T-helper 17 cell (primary cell): ENCODE measurements at places on chromosomes 6 and 20.

- peak; percentile 49 for DNase-seq
These were observed 19.9 kb downstream of the ZKSCAN8 start for GRCh38 chr6:28161410-28162079.

DNA sequence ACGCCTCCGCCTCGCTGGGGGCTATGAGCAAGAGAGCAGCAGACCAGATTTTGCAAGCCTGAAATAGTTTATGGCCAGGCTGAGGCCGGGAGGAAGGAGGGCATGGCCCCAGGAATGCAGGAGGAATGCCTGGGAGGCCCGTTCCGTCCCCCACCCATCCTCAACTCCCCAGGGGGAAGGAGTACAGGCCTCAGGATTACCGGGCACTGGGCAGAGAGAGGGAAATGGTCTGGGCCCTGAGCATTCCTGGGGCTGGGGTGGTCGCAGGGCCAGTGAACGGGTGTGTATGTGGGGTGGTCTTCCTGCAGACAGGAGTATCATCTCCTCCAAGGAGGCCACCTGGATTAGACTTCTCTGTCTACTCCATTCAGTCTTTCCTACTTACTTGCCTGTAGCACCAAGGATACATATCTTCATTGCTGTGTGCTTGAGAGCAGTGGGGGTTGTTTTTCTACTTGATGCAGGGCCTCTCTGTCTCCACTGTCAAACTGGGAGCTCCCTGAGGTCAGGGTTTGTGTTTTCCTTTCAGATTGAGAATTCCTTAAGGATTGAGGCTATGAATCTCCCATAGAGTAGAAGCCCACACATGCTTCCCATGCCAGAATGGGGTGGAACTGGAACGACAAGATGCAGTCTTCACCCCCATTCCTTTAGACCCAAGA is 81.3 kb downstream of the VEGFA start:
- DNase-seq = no peak

GRCh38 chr6:108768792-108769524 is 79.3 kb upstream of the ARMC2 start:
- DNase-seq = no peak

DNA sequence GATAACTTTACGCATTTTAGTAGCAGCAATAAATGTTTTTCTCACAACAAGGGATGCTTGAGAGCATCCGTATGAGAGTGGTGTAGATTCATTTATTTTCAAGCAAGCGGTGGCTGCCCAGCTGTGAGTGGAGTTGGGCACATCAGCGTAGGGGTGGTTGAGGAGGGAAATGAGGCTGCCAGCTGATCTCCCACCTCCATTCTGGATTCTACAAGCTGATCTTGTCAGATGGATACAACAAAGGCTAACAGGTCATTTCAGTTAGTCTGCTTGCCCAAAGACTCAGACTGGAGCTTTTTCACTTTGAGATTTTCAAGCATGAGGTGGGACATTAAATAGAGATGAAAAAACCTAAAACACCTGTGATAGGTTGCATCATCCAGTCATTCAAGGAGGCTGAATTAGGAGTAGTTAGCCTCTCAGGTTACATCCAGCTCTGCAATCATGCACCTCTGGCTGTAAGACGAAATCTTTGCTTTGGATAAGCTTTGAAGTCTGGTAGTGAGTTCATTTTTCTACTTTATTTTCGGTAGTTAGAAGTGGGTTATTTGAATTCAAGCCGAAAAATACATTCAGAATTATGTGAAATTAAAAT is 1.9 kb upstream of the BACH2 start:
- DNase-seq = no peak

GRCh38 chr6:42547407-42548329 is 16.2 kb upstream of the UBR2 start:
- peak; percentile 81 for DNase-seq

DNA sequence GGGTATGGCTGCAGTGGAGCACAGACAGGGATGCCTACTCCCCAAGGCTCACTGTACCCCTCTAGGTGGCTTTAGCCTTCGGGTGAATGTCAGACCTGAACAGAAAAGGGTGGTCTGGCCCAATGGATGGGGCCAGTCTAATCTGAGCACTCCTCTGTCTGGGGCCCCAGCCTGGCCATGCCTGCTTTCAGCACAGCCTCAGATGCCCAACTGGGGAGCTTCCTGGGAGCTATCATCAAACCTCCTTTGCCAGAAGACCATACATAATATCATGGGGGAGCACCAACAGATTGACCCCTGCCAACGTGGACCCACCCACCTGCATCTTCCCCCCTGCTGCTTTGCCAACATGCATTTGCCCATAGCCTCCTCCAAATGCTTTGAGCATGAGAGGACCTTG is 454.1 kb upstream of the KHDRBS2 start:
- DNase-seq = no peak

DNA sequence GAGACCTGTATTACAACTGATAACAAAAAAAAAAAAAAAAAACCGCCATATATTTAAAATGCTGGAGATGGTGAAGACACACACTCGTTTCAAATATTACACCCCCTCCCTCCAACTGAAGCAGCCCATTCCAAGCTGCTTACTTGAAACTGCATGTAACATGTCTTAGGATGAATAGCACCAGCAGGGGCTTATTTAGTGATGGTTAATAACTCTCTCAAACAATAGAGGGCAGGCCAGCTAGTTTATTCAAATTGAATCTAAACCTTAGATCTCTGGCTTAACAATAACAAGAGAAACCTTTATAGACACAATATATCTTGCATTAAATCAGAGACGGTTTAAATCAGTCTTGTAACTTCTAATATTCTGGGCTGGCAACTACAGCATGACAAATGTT is 9.3 kb upstream of the JPH2 start:
- no peak for DNase-seq

DNA sequence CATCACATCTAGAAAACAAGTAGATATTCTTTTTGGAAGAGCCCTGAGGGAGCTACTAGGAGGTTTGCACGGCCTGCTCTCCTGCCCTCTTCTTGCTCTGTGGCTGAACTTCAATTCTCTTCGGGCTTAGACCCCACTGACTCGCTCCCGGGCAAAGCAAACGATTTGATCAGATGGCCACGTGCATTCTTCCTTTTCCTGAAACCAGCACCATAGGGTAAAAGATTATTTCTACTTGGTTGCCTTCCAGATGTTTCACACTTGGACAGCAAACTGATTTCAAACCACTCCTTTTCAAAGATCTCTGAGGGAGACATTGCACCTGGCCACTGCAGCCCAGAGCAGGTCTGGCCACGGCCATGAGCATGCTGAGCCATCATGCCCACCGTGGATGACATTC is at the start of gene SLC22A1:
SLC22A1 (plus strand) TSS at position 258 of the 400 bp plus-strand sequence; CDS start at position 379, 121 bp downstream.
- DNase-seq = no peak

- no peak for DNase-seq
These were observed 67.7 kb downstream of the PHACTR2 start for GRCh38 chr6:143745166-143746133.

GRCh38 chr6:48628316-48628715 is 517.3 kb upstream of the PTCHD4 start:
- DNase-seq = no peak

DNA sequence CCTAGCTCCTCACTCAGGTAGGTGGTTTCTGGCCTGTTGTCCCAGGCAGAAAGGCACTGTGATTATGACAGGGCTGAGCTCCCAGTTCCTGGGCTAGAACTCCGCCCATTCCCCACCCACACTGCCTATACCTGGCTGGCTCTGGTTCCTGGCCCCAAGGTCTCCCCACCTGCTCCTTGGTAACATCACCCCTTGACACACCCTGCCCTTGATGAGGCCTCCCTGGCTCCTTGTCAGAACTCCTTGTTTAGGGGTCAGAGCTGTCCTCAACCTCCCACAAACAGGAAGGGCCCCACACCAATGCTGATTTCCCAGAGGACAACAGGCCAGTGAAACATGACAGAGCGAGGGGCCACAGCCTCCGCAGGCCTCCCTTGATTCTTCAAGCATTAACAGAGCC is 15.5 kb upstream of the MYMX start:
- no peak for DNase-seq

- DNase-seq = no peak
These were observed 102.5 kb upstream of the FAM8A1 start for GRCh38 chr6:17497535-17498095.

- no peak for DNase-seq
These were observed 363.2 kb upstream of the FLRT3 start for GRCh38 chr20:14700639-14700960.

GRCh38 chr6:41656002-41656691 is 17.9 kb downstream of the MDFI start:
- DNase-seq = no peak

DNA sequence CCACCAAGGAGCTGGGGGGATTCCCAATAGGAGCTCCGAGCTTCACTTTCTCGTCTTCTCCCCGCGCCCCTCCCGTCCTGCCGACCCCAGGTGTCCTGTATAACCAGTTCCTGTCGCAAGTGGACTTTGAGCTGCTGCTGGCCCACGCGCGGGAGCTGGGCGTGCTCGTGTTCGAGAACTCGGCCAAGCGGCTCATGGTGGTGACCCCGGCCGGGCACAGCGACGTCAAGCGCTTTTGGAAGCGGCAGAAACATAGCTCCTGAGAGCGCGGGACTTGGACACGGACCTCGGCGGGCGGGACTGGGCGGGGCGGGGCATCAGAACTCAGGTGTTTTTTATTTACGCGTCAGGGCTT is 340 bp upstream of the VARS2 start:
- DNase-seq = no peak

GRCh38 chr6:34547701-34548644 is 8.2 kb downstream of the SPDEF start:
- DNase-seq = no peak

- DNase-seq = no peak
These were observed 24.1 kb downstream of the ALDH8A1 start for GRCh38 chr6:134925800-134926199.

DNA sequence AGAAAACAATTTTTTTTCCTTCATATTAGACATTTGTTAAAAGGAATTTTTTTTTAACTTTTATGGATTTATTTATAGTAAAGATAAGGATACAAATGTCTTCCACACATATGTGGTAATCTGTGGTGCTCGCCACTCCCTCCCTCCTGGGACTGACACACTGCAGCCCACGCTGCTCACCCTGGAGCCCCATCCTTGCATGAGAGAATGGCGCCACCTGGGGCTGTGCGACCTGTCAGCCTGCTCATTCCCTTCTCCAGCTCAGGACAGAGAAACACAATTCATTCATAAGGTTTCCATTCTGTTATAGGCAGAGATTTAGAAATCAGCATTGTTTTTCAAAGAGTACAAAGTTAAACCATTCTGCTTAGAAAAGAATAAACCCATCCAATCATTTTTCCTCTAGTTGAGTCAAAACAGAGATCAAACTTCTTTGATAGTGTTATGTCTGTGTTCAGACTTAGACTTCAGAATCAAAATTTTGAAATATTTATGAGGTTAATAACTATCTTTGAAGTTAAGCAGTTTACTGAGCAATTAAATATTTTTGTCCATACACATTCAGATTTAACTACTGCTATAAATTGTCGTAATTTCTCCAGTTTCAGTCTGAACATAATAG is 42.8 kb upstream of the DYNLRB1 start:
- no peak for DNase-seq

DNA sequence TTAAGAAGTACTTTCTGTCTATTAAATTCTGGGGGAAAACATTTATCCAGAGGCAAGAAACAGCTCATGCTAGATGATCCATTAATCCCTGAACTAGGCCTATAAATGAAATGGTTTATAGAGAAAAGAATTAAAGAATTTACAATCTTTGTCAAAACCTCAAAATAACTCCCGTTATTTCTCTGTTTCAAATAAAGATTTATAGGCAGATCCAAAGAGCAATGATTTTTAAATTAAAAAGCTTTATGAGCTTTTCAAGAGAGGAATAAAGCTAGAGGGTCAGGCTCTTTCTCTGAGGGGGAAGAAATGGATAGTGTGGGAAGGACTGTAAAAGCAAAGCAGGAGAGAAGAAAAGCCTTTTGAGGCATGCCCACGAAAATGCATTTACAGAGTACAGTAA is 82.5 kb upstream of the OGFRL1 start:
- no peak for DNase-seq

- DNase-seq = no peak
These were observed 18.8 kb upstream of the EZR start for GRCh38 chr6:158837684-158838625.

DNA sequence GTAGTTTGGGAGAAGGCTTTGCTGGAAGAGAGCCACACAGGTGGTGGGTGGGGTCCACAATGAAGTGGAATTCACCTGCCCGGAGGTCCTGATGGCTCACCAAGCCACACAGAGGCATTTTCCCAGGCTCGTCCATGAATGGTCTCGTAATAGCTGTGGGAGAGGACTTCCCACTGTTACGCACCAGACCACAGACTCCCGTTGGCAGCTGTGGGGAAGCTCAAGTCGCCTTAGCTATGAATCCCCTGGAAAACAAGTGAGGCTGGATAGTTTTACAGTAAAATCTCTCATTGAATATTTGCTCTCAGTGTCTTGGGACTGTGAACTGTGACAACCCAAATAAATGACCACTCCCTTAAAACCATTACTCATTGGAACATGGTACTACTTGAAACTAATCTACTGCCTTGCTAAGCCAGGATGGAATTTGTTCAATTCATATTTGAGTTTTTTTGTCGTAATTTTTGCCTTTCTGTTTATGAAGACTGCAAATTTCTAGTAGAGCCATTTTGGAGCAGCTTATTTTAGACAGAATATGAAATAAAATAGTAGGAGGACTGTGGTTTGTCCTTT is 79.4 kb downstream of the JAG1 start:
- DNase-seq = no peak

- no peak for DNase-seq
These were observed 175.1 kb downstream of the SCP2D1 start for GRCh38 chr20:18988701-18989100.

DNA sequence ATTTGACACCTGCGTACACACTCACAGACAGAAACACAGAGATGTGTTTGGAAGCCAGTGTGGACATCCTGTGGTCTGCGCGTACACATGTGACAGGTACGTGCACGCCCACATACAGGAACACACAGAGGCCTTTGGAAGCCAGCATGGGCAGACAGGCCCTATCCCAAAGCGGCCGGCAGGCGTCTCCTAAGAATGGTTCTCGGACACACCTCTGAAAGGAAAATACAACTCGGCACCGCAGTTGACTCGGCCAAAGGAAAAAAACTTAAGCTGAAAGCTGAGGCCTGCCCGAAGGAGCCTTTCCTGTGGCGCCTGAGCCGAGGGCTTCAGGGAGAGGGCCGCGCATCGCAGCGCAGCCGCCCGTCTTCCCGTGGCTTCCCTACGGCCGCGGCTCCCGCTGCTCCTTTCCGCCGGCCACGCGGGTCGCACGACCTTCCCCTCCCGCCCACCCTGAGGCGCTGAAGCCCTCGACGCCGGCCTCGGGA is 1.4 kb upstream of the CEP43 start:
- DNase-seq = peak; percentile 36

- DNase-seq = no peak
These were observed 23.1 kb upstream of the ZMYND8 start for GRCh38 chr20:47379433-47380150.

DNA sequence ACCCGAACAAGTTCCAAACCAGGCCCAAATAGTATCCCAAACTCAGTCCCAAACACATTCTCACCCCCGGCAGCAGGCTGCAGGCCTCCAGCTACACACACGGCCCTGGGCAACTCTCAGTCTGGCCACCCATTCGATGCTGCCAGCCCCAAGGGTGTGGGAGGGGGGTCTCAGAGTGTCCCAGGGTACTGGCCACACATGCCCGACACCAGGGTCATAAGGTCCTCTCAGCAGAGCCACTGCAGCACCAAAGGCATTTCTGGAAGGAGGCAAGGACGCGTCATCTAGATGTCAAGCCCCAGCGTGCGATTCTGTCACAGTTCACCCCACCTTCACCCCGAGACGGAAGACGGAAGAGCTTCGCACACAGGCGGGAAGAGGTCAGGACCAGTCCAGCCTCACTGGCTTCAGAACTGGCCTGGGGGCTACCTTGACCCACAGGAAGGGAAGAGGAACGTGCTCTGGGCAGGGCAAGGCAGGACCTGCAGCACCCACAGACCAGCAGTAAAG is 9.5 kb downstream of the MYL9 start:
- DNase-seq = no peak
